ENCODE measurements at places on chromosomes 1 and 21.

GRCh38 chr21:43932005-43932404 is 67.0 kb downstream of the AGPAT3 start:
- DNase-seq = no peak

DNA sequence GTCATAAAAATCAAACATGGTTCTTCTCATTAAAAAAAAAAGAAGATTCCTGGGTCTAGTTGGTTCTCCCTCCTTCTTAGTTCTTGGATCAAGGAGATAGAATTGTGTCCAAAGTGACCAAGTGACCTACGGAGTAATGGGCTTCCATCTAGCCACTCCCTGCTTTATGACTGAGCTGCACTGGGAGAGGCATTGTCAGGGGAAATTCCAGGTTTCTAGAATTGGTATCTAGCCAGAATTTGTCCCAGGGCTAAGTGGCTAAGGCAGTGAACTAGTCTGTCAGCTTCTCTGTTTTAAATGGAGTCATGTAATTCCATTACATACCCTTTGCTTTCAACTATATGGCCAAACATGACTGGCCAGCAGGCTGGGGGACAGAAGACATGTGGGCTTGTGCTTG is 40.1 kb upstream of the ERG start:
- no peak for DNase-seq

DNA sequence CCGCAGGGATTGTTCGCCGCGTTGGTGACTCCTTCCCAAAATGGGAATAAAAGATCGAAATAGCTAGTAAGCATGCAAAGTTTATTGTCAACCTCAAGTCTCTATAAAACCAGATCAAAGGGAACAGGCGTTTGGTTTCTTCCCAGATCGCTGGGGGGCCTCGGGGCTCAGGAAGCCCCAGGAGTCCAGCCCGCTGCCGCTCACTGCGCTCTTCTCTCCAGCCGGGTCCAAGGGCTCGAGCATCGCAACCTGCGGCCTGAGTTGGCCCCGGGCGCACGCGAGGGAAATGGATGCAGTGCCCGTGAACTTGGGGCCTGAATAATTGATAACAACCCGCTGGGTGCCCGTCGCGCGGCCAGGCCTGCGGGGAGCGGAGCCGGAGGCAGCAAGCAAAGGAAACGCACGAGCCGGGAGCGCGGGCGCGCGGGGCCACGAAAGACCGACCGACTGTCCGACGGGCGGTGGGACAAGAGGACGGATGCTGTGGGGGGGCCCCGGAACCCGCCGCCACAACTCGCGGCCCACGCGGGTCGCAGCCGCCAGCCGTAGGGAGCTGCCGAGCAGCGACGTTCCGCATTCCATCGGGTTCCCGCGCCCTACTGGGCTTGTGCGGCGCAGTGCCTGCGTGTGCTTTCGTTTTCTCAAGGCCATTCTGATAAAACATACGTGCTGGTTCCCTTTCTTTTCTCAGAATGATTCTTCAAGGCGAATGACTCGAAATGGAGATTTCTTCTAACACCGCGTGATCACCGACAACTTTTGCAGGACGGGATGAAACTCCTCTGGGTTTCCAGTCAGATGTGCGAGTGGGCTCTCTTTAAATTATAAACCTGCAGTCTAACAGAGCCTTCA is 14.0 kb upstream of the ALX3 start:
- no peak for DNase-seq

GRCh38 chr1:75133750-75134646 is at the start of gene LHX8:
LHX8 (plus strand) TSS chr1:75134388; CDS start chr1:75136615, 2,227 bp downstream.
- no peak for DNase-seq

GRCh38 chr1:204468766-204469302 is 25.8 kb downstream of the PIK3C2B start:
- no peak for DNase-seq

DNA sequence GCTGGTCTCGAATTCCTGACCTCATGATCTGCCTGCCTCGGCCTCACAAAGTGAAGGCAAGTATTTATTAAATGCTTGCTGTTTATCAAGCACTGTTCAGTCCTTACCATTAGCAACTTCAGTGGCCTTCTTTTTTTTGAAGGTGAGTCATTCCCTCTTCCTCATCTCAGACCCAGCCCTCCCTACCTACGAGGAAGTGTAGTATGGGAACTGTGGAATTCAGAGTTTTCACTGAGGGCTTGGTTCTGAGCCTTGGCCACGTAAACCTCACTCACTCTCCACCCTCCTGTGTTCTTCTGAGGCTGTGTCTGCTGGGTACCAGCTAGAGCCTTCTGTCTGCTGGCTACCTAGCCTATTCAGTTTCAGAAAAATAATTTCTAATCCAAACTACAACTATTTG is 218.3 kb upstream of the SGIP1 start:
- DNase-seq = no peak

- no peak for DNase-seq
Measured at GRCh38 chr21:45763074-45763473, 119.5 kb downstream of the PCBP3 start.

DNA sequence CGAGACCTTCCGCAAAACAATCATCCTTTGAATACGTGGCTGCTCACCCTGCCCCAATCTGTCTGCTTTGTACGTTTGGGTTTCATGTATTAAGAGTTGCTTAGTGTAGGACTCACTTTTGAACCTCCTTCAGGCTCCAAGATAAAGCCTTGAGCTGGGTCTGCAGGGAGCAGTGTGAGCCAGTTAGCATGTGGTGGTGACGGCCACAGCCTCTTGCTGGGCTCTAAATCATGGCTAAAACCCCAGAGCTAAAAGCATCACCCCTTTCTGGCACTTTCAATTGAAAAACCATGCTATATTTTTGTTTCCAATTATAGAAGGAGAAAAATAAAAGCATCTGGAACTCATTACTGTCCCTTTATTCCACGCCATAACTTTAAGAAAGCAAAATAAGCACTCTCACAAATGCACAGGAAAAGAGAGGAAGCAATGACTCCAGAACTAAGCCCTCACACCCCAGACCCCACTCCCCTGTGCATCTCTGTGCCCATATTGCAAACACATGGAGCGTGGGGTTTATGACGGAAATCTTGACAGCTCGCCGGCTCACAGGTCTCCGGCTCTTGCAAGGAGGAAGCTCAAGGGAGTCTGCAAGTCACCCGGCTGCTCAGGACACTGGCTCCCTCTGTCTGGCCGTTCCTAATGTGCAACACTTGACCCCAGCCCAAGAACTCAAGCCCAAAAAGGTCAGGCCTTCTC is 135.5 kb downstream of the MIS18A start:
- DNase-seq = no peak

- no peak for DNase-seq
Measured at GRCh38 chr1:10765734-10766478, 30.5 kb downstream of the CASZ1 start.

- no peak for DNase-seq
Measured at GRCh38 chr1:180805316-180805715, 107.4 kb upstream of the KIAA1614 start.

DNA sequence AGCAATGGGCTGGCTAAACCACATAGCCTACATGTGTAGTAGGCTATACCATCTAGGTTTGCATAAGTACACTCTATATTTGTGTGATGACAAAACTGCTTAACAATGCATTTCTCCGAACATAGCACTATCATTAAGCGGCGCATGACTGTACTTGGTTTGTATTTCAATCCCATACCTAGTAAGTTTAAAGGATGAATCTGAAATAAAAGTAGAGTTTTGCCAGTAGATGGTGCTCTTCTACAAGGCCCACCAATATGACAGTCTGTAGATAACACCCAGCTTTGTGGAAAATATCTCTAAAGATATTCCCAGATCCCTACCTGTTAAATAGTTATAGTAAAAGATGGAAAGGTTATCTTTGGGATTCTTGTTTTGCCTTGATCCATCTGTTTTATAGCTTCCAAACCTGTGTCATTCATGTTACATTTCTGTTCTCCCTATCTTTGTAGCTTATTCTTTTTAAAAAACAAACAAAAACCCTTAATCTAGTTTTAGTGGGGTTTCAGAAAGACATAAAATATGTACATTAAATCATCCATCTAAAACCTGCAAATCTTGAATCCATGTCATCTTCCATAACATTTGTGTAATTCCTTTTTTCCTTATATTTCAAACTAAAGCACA is 33.9 kb upstream of the ASPM start:
- no peak for DNase-seq

- no peak for DNase-seq
Measured at GRCh38 chr1:29239142-29239541, 2.8 kb downstream of the PTPRU start.

GRCh38 chr1:246005067-246005466 is 502.0 kb downstream of the SMYD3 start:
- DNase-seq = no peak

- DNase-seq = no peak
Measured at GRCh38 chr1:43276673-43277072, 6.9 kb downstream of the TMEM125 start.

- no peak for DNase-seq
Measured at GRCh38 chr1:41363591-41364320, 2.5 kb downstream of the FOXO6 start.

DNA sequence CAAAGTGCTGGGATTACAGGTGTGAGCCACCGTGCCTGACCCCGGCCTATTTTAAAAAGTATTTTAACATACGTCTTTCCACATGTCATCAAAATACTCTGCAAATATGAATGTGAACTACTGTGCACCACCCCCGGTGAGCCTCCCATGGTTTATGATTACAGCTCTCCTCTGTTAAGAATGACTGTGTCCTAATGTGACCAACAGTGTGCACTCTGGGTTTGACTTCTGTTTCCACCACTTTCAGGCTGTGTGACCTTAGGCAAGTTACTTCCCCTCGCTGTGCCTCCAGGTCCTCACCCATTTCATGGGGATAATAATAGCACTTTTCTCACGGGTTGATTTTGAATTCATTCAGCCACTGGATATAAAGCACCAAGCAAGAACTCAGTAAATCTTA is 14.7 kb downstream of the AMPD2 start:
- no peak for DNase-seq

- DNase-seq = no peak
Measured at GRCh38 chr1:105865546-105865945, 1190.9 kb upstream of the PRMT6 start.

DNA sequence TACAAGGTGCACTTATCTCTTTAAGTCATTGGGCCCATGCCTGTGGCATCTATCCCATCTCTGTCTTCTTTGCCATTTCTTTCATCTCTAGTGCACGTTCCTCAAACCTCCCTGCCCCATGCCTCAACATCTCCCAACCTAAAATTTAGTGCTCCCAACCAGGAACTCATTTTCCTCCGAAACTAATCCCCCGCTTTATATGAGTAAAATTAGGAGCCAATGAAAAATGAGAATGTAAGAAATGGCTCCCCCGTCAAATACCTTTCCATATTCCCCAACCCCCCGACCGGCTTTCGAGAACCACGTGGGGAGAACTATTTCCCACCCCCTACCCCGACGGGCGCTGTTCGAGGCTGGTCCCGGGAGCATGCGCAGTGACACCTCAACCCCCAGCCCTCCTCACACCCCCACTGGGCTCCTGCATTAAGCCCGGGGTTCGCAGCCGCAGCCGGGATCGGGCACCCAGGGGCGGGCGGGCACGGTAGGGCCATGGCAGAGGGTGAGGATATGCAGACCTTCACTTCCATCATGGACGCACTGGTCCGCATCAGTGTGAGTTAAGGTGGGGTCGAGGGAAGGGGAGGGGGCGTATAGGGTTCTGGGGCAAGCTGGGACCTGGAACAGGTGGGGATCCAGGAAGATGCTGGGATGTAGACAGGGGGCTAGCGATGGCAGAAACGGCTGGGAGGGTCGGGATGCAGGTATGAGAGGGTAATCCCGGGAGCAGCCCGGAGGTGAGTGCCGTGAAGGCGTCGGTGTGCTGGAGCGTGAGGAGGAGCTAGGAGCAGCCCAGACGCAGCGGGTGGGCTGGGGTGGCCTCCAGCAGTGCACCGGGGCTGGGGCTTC is at the start of gene TRIM46:
Gene TRIM46, plus strand, starts transcription at position 372 of the 846 bp plus-strand sequence. Its CDS starts 118 bp downstream, at position 490.
- DNase-seq = peak; percentile 26

DNA sequence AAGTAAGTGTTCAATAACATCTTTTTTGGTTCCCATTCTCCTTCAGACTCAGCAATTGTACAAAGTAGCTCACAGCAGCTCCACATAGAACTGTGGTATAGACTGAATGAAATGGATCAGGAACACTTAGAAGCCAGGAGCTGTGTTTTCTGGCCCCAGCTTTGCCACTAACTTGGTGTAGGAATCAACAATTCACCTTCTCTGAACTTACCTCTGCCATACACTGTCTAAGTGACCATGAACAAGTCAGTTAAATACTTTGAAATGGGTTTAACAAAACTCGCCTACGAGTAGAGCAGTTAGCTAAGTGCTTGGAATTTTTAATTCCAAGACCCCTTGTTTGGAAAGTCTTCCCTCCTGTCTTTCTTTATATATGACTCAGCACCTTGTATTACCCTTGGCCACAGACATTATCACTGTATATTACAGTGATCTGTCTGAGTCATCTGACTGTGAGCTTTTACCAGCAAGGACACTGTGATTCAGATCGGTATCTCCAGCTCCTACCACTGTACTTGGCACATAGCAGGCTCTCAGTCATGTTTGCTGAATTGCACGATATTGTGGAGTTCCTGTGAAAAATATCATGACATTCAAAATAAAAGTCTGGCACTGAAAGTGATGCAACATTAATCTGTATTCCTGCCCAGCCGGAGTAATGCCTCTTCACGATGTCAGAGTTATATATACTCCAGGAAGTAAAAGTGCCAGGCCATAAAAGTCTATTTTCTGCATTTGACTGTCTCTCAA is 101.7 kb upstream of the BEND5 start:
- no peak for DNase-seq

GRCh38 chr1:182259229-182259872 is 132.2 kb downstream of the GLUL start:
- DNase-seq = no peak

DNA sequence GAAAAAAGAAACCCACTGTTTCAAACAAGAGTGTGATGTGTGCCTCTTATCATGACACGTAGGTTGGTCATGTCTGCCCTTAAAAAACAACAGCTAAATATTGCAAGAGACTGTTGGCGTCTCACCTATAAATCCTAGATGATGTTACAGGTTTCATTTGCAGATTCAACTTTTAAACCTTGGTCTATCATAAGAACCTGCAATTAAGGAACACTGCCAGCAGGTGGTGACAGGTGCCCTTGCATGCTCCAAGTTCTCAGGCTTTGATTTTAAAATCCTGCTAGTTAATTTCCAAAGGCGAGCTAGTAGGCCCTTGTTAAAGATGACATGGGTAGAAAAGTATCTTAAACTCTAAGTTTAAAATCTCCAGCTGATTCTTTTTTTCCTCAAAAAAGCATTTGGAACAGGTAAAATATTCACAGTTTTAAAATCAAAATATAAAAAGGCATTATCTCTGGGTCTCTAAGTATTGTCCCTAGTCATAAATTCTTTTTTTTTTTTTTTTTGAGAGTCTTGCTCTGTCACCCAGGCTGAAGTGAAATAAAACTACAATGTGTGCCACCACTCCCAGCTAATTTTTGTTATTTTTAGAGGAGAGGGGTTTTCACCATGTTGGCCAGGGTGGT is 39.1 kb downstream of the CLSTN1 start:
- peak; percentile 38 for DNase-seq

DNA sequence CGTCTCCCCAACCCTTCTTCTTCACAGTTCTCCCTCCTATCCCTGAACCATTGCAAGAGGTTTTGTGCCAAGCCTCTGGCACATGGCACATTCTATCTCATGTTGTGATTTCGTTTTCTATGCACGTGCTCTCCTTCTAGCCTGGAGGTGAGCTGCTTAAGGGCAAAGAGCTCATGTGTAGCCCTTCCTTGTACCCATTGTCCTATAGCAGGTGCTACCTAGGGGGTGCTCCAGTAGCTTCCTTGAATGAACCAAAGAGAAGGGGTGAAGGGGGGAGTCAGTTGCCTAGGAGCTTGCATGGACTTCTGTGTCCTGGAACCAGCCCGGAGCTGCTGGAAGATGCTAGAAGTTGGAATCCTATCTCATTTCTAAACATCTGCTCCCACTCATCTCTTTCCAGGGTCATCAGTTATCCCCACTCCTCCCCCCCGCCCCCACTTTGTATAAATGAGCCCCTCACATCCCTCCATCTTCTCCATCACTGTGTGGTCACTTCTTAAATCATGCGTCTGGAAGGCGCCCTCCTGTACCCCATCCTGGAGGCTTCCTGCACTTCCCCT is 535 bp upstream of the DISC1 start:
- DNase-seq = no peak
